ENCODE measurements at places on chromosomes 3 and 15.

- DNase-seq, result no peak
These were observed 850.0 kb downstream of the CADM2 start for GRCh38 chr3:85808755-85809154.

DNA sequence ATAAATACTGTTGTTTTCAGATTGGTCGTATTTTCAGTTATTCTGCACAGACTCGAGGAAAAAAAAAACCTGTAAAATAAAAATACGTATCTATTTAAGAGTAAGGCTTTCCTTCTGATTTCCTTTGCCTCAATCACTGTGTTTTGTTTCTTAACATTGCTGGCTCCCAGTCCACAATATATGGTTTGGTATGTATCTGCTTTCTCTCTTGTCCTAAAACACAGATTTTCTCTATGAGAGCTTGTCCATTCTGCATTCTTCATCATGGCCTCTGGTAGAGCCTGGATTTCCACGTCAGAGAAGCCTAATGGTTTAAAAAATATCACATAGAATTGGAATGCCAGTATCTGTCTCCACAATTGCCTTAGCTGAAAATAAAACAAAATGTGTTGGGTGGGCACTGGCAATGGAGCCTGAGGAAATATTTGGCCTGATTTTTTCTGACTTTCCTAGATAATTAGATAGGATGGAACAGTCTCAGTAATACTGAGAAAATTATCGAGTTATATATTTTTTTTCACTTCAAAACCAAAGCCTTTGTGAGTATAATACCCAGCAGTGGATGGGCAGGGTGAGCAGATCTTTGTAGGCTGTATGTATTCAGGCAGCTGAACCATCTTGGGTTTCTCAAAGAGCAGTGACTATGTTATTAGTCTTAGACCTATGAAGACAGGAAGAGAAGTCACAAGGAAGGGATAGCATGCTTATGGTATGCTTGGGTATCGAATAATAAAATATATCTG lies 1.9 kb downstream of the CD200 start:
- no peak for DNase-seq

GRCh38 chr15:80242132-80242769 lies 9.8 kb downstream of the CTXND1 start:
- DNase-seq, result no peak

DNA sequence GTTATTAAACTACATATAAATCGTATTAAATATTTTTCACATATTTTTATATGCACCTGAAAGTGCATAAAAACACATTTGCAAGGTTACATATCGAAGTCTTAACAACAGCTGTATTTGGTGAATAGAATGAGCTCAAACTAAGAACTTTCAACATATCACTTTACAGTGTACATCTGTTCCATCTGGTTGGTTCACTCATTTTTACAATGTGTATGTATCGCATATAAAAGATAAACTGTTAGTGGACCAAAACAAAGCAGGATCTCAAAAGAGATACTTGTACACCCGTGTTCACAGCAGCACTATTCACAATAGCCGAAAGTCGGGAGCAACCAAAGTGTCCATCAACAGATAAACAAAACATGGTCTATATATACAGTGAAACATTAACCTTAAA lies 55.8 kb downstream of the TBL1XR1 start:
- DNase-seq, result no peak

GRCh38 chr3:62100282-62100989 lies 272.9 kb downstream of the FEZF2 start:
- no peak for DNase-seq

DNA sequence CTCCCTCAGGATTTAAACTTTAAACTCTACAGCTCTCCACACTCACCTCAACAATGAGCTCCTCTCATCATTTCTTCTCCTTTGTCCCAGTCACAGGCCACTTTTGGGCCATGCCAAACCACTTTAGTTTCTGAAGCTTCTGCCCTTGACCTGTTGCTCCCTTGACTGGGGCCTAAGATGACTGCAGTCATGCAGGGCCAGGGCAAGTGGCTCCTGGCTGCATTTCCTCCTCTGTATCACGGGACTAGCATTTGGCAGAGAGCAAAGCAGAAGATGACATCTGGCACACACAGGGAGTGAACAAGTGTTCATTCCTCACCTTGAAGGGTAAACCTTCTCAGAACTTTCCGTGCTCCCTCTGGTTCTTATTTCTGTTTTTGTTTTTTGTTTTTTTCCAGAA lies 136.9 kb downstream of the PDE8A start:
- DNase-seq, result no peak

- DNase-seq, result peak; percentile 68
These were observed 42.4 kb upstream of the RHO start for GRCh38 chr3:129485721-129486663.

GRCh38 chr15:72919936-72920465 lies 132.3 kb upstream of the NEO1 start:
- DNase-seq, result no peak

DNA sequence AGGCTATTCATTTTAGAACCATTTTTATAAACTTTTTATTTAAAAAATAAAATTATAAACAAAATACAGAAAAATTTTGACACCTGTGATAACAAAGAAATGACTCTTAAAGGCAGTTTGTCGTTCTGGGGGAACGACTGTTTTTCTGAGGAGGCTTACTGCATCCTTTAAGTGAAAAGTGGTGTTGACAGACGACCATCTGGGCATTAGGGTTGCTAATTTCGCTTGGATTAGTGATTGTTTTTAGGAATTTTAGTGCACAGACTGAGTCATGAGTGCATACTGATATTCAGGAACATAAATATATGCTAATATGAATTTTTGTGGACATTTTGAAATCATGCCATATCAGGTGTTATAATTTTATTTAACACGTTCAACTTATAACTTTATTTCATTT lies 28.5 kb downstream of the OSTN start:
- DNase-seq, result no peak

GRCh38 chr3:157279237-157279636 lies 119.3 kb upstream of the CCNL1 start:
- DNase-seq, result no peak

DNA sequence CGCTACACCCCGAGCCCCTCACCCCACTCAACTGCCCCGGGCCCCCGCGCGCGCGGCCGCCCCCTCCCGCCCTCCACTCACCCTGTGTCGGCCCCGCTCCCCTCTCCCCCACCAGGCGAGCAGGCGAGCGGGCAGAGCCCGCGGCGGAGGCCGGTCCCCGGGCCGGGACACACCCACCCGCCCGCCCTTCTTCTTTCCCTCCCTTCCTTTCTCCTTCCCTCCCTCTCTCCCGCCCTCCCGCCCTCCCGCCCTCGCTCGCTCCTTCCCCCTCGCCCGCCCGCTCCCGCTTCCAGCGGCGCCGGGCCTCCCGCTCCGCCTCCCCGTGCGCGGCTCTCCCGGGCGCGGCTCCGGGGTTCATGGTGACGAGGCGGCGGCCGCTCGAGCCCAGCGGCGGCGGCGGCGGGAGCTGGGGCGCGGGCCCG lies at the start of gene CTDSPL:
CTDSPL (plus strand) TSS at position 261 of the 422 bp plus-strand sequence. CDS start 320 bp downstream, outside the sequence.
- DNase-seq, result no peak

DNA sequence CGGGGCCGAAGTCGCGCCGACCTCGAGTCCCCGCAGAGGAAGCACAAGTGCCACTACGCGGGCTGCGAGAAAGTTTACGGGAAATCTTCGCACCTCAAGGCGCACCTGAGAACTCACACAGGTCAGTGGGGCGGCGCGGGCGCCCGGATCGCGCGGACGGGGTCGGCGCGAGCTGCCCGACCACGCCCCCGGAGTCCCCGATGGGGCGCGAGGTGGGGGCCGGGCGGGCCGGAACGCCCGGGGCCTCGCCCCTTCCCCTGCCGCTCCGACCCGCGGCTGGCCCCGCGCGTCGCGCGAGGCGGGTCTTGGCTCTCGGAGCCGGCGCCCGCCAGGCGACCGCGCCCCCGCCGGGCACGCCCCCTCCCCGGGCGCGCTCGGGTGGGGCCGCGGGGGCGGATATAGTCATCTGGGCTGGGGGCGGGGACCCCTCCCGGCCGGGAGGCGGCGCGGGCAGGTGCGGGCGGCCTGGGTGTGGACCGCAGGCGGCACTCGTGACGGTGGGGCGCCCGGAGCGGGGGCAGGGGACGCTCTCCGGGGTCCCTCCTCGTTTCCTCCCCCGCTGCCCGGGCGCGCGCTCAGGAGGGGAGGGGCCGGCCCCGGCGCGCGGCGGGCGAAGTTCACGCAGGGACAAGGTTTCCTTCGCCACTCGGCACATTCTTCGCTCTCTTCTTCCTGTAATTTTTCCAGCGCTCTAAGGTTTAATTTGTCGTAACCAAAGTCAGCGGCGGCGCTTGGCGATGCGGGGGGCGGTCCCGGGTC lies 1.2 kb downstream of the KLF13 start:
- DNase-seq, result peak; percentile 67

DNA sequence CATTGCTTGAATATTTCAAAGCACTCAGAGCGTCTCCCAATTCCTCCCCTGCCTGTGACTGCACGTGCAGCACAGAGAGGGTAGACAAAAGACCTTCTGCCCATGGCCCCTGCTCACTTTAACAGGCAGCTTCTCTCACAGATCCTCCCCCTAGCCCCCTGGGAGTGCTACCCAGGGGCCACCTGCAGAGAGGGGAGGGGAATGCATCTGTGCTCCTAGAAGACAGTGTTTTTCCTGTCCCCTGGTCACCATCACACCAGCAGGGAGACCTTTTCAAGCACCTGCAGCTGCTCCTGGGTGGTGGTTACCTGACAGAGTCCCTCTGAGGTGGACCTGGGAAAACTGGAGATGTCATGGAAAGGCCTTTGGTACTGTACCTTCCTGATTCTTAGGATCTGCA lies 56.7 kb upstream of the PRR23C start:
- DNase-seq, result no peak

DNA sequence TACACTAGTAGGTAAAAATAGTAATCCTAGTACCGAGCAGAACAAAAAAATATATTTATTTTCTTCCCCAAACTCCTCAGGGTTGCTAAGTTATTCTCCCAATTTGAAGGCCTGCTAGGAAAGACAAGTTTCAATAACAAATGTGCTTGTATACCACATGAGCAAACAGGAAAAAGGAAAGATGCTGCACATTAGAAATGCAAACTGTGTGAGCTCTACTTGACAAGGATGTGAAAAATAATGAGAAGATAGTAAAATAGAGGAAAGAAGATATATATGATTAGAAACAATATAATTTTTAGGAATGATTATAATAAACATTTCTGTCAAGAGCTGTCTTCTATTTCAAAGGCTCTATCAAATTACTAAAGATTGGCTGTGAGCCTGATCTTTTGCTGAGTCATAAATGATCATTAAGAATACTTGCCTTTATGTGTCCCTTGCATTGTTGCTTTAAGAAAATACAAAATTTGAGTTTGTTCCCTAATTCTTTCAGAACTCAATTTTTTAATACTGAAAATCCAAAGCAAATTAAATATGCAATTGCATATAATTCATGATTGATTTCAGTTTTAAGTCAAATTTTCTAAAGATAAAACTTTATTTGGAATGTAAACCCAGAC lies 174.2 kb downstream of the NEK10 start:
- no peak for DNase-seq

GRCh38 chr3:52328536-52329080 lies 12.5 kb downstream of the DNAH1 start:
- DNase-seq, result no peak
